ENCODE measurements at places on chromosomes 11 and 22. TPM values are rescaled to one million over a fixed set of nuclear protein-coding genes. Genes with fewer than 3 reads are reported as not detected.

MAP6 gene
- total RNA-seq = under 0.01 TPM

SYTL2 gene
- total RNA-seq = 1.6 TPM

FXYD6 gene
- total RNA-seq = 0.33 TPM

APOA5 gene
- total RNA-seq = not detected

OR51B5 gene
- not detected for total RNA-seq
